ENCODE measurements at places on chromosomes 16 and 17. TPM values are rescaled to one million over a fixed set of nuclear protein-coding genes. Genes with fewer than 3 reads are reported as not detected.

Gene AXIN2
- 7.7 TPM for total RNA-seq

Gene SLC12A3
- not detected for total RNA-seq

- H3K27me3 ChIP-seq = no peaks in the 10 kb centered on the region
- H3K36me3 ChIP-seq = peaks cover 9% of the 10 kb centered on the region
- DNase-seq = no peak
- H3K4me1 ChIP-seq = peaks cover 4% of the 10 kb centered on the region
- H3K4me3 ChIP-seq = no peak overlapping the region
These were observed 182.8 kb downstream of the FTO start for GRCh38 chr16:53886482-53887378.

Gene C16orf92
- not detected for total RNA-seq

DNA sequence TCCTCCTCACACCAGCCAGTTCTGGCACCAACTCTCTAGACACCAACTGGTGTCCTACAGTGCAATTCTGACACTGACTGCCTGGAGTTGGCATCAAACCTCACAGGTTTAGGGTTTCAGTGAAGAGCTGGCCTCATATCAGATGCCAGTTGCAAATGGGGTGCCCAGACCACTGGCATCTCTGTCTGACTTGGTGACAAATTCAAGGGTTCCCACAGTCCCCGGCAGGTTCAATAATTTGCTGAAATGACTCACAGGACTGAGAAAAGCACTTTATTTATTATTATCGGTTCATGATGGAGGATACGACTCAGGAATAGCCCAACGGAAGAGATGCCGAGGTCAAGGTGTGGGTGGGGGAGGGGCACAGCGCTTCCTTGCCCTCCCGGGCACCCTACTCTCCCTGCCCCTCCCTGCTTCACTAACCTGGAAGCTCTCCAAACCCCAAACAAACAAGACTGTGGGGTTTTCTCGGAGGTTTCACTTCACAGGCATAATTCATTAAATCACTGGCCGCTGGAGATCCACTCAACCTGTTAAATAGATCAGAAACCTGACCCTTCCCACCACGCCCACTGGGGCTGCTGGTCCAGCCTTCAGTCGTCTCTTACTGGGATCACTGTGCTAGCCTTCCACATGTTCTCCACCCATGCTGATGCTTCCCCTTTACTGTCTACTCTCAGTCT is 1.7 kb upstream of the NLRP1 start:
- peaks cover 7% of the 10 kb centered on the region for H3K27me3 ChIP-seq
- no peak for DNase-seq
- peaks cover 32% of the 10 kb centered on the region for H3K4me1 ChIP-seq
- H3K36me3 ChIP-seq = peaks cover 16% of the 10 kb centered on the region

DNA sequence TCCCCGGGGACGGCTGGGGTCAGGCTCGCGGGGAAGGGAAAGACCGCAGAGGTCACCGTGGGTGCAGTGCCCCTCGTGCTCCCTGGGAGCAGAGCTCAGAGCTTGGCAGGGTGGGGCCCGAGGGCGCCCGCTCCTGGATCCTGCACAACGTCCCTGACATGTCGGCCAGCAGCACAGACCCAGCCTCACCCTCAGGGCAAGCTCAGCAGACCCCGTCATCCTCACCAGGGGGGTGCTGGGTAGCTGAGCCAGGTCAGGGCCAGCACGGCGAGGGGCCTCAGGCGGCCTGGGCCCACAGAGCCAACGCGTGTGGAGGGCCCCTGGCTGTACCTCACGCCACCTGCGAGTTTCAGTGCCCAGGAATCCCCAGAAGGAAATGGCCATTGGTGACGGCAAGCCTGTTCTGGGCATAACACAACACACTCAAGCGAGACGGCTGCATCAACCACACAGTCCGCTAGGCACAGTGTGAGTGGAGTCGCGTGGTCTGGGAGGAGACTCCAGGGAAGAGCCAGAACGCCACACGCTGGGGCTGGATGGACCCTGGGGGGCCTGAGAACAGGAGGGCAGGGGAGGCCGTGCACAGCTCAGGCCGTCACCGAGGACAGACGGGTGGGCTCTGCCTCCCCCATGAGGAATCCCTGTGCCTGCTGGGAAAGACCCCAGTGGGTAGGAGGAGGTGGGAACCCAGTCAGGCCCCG is 60.3 kb downstream of the ZNF778 start:
- no peaks in the 10 kb centered on the region for H3K4me1 ChIP-seq
- H3K27ac ChIP-seq = no peak overlapping the region
- no peak for DNase-seq

DNA sequence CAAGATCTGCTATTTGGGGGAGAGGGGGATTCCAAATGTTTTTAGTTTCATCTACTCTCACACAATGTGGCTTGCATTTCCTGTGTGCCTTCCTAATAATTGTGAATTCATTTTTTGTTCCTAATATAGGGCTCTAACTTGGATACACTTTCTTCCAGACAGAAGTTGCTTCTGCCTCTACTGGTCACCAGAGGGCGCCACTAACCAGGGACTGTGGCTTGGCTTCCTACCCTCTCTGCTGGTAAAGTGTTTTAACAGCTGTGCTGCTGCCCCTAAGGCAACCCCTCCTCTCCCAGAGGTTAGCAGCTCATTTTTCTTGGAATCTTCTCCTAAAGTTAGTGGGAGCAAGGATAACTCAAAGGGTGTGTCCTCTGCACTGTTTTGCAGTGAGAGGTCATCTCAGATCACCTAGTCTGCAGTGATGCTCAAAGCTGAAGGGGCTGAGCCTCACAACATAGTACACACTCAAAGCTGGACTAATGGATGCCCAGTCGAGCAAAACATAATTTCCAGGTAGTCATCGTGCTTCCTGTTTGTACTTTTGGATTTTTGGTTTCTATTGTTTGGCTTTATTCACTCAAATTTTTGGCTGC is 5.0 kb upstream of the PRSS54 start:
- no peaks in the 10 kb centered on the region for H3K4me1 ChIP-seq
- DNase-seq = no peak
- H3K27ac ChIP-seq = no peak overlapping the region
